NCI-H2029 treated with DMSO at 0.1 percent for 48 hours (cell line): ENCODE measurements at places on chromosomes 5 and 9.
A peak's percentile ranks its signal among the peaks of the same experiment; 100 is the strongest.

- DNase-seq = no peak
These were observed 358.5 kb downstream of the PTPRD start for GRCh38 chr9:10254338-10254737.

- no peak for DNase-seq
These were observed 5.1 kb upstream of the SPIN1 start for GRCh38 chr9:88383176-88383575.

GRCh38 chr5:157354800-157355199 lies 88.9 kb downstream of the CYFIP2 start:
- DNase-seq = no peak

GRCh38 chr5:135255461-135256178 lies 143.4 kb downstream of the MACROH2A1 start:
- DNase-seq = no peak

DNA sequence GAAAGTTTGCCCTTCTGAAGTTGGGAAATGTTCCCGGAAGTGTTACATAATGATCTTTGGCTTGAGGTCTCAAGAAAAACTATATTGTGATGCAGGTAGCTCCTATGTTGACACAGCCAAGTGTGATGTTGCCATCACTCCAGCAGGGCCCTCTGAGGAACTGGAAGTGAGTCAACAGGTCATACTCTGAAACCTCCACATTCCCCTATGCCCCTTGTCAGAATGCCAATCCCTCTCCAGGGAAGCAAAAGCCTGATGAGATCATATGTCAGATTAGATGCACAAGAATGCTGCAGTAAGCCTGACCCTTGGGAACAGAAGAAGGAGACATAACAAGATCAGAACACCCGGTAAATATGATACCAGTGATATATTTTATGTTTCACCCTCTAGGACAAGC lies 66.8 kb upstream of the ITGA2 start:
- DNase-seq = peak; percentile 39
